ENCODE measurements at places on chromosomes 4 and X.

DNA sequence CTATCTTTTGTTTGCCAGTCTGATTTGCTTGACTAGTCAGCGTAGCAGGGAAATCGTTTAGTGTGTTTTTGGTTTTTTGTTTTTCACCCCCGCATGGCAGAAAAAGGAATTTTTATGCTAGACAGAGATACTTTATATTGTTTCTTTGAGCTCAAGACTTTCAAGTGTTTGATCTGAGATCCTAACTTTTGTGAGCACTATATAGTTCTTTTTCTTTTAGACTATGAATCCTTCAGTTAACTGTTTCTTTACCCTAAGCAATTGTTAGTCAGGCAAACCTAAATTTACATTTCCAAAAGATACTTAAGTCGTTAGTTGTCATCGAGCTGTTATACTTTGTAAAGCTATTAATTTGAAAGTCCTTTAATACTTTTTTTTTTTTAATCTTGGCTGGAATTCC, 73.3 kb downstream of the RAP1GDS1 start:
- no peak for DNase-seq

DNA sequence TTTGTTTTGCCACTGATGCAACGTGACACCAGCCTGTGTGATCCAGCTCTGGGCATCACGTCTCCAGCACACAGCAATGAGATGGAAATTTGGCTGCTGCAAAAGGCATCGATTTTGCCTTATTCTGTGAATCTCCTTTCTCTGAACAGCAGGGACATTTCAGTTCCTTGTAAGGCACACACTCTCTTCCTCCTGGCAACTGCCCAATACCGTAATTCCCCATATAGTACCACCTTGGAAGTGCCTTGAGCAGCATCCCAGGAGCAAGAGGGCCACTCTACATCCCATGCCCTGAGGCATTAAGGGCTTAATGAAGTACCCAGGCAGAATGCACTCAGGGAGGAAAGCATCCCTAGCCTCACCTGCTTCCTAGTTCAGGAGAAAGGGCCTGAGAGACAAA, 10.5 kb upstream of the MAMLD1 start:
- no peak for DNase-seq

DNA sequence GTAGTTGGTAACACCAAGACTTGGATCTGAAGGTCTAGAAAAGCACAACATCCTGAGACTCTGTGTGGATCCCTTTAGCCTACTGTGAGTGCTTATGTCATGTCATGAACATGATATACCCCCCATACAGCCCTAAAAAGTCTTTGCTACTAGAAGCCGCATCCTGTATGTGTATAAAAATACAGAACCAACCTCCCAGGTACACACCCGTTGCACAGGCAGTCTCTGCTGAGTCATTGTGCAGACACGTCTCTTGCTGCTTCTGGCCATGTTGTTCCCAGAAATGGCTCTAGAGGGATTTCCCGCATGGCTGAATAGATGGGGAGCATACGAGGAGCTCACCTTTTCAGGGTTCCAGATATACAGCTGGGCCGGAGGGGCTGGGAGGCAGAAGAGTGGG, 93.3 kb downstream of the MAMLD1 start:
- no peak for DNase-seq

DNA sequence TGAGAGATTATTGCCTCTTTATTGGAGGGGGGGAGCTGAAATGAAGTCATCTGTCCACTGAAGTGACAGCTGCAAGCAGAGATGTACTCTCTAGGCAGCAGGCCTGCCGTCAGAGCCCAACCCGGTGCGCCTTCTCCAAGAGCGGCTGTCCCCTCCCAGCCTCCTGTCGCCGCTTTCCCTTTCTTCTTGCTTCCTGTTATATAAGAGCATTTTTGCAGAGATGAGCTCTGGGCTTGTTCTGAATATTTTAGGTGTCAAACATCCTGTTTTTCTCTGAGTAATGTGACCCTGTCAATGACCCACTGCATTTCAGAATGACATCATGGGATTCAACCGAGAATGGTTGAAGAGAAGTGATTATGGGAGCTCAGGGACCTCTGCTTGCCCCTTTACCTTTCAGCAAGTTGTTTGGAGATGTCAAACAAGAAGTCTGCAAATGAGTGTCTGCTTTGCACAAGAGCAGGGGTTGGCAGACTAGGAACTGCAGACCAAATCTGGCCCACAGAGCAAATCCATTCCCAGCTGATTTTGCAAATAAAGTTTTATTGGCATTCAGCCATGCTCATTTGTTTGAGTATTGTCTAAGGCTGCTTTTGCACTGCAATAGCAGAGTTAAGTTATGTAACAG, 79.9 kb downstream of the SLC9A6 start:
- DNase-seq = no peak

GRCh38 chrX:48278958-48279357, 23.8 kb downstream of the SSX1 start:
- no peak for DNase-seq

GRCh38 chr4:140044337-140044902, 109.6 kb downstream of the MAML3 start:
- no peak for DNase-seq

- no peak for DNase-seq
Observed at GRCh38 chr4:177401658-177402273, 40.5 kb downstream of the AGA start.

DNA sequence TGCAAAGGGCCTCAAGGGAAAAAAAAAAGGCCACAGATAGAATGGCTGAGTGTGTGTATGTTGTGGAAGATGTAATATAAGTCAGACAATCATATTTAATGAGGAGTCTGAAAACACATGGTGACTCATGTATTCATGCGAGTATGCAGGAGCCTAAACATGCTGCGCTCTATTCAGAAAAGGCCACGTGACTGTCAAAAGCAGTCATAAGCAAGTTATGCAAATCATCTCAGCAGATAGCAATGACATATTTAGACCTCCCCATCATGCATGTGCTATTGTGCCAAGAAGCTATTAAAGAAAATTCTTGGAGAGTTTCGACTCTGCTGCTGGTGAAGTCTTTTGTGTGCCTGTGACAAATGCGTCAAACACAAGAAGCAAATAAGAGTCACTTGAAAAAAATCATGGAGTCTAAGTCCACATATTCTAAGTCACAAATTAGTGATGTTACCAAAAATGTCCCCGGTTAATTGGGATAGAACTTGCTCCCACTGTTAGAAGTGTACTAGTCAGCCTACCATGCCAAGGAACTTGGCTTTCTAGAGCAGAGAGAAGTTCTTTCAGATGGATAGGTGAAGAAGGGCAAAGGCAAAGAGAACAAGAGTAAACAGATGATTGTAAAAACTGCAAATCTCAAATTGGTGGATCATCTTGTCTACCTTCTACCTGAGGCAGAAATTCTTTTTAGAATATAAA, 5.0 kb downstream of the LNX1 start:
- no peak for DNase-seq

- DNase-seq = no peak
Observed at GRCh38 chrX:45807572-45808425, 607.1 kb upstream of the DIPK2B start.

GRCh38 chrX:71954458-71954857, 43.8 kb downstream of the NHSL2 start:
- DNase-seq = no peak

DNA sequence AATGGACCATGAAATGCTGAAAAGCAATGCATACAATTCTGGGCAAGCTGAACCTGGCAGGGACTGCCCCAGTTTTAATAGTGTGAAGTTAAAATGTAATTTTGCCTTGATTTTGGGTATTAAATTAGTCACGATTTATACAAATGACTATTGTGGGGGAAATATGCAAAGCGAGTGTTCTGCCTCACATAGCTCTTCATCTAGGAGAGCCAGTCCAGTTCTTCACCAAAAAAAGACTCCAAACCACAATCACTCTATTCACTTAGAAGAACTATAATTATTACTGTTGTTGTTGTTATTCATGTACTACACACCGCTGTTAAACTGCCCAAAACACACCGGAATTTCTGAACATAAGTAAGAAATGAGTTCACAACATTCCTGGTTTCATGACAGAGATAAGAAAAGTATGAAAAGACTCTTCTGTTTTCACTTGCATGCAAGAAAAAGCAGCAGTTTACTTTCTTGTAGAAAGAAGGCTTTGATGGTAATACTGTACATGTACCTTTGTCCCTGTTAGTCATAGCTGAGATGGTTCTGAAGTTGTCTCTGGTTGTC, 101.9 kb downstream of the QRFPR start:
- peak; percentile 25 for DNase-seq

DNA sequence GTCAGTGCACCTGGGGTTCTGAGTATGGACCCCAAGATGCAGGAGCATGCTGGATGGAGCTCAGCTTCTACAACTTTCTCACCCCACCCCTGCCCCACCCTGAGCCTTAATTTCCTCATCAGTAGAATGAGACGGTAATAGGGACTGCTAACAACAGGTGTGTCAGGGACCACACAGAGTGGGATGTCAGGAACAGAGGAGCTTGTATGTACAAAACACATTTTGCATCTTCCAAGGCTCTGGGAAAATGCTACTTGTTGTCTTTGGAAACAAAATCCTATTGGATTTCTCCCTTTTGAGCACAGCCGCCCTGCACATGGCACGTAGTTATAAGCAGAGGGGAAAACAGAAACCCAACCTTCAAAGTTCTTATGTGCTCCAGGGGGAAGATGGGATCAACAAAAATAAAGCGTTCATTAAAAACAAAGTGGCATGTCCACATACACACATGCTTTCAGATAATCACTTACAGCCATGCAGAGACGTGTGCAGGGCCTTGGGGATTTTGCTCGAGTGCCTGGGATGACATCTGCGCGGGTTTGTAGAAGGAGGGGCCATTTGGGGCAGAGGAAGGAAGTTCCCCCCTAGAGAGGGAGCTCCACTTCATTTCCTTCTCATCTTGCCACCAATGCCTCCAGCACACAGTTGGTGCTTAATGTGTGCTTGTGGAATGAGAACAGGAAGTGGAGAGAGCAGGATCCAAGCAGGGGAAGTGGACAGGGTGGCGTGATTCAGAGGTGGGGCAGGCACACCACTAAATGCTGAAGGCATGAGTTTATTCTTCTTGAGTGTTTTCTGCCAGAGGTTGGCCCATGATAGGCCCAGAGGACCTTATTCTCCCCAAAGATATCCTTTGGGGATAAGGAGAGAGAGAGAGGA, 138.9 kb downstream of the SMIM20 start:
- no peak for DNase-seq

GRCh38 chr4:77699731-77700210, 94.2 kb downstream of the CXCL13 start:
- DNase-seq = no peak

- no peak for DNase-seq
Observed at GRCh38 chr4:102338405-102338804, 6.9 kb downstream of the SLC39A8 start.

GRCh38 chrX:153804621-153805020, 10.2 kb downstream of the SSR4 start:
- DNase-seq = no peak

GRCh38 chr4:14269824-14270223, 642.3 kb upstream of the BOD1L1 start:
- no peak for DNase-seq

DNA sequence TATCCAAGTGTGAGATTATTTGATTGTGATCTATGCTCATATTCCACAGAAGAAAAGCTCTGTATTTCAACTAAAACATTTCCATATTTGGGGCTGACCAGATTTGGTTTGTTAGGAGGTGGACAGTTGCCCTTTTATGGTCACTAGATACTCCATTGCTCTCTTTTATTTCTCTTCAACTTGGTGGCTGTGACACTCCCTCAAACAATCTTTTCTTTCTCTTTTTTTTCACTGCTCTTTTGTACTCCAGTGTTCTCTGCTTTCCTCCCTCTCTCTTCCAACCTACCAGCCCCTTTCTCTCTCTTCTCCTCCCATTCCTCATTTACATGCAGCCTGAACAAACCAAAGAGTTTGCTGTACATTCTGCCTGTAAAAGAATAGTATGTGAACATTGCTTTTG, 48.8 kb downstream of the RBPJ start:
- no peak for DNase-seq

GRCh38 chr4:3436798-3437581, 4.8 kb upstream of the HGFAC start:
- DNase-seq = no peak

DNA sequence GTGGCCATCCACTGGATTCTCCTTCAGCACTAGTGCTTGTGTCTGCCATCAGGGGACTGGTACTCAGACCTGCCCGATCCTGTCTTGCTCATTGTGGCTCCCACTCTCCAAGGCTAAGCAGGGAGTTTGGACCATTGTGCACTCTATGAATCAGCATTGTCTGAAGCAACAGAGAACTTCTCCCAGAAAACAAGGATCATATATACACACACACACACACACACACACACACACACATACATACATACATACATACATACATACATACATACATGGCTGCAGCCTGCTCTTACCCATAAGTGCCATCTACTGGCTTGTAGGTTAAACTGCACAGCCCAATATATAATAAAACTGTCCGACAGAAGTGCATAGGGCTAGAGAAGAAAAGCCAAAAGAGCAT, 345.3 kb upstream of the LCORL start:
- DNase-seq = no peak

- no peak for DNase-seq
Observed at GRCh38 chrX:139113708-139114107, 402.2 kb upstream of the FGF13 start.

DNA sequence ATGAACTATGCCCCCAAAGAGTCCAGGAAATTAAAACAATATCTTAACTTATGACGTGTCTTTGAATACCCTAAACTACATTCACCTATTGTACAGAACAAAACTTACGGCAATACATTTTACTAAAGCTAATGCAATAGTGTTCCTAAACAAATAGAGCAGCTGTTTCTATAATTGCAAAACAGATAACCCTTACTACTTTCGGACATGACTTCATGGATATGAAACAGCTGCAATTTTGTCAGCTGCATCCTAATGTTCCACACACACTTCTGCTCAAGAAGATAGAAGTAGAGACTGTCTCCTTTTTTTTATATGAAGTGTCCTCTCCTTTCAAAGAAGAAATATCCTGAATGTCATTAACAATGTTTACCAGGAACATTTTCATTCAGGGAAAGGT, 174.9 kb downstream of the ACTRT1 start:
- no peak for DNase-seq

- peak; percentile 39 for DNase-seq
Observed at GRCh38 chrX:11724122-11725017, 33.7 kb upstream of the MSL3 start.

DNA sequence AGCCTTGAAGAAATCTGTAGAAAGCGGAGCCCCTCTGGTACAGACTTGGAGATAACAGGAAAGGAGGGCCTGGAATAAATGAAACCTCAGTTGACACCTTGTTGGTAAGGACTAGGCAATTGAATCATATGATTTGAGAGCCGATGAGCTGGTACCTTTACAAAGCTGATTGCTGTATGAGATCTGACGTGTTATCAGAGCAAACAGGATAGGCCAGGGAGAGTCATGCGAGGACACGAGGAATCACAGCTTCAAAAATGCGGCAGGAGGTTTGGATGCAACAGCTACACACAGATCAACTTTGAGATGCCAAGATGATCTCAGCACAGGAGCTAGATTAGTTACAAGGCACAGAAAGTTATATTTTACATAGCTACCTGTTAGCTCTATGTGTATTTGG, 7.4 kb upstream of the SLC10A4 start:
- no peak for DNase-seq

All from GM13976 (cell line).